Bronchus fibroblast of lung (primary cell): ENCODE measurements at places on chromosomes 2 and 18. TPM values are rescaled to one million over a fixed set of nuclear protein-coding genes. Genes with fewer than 3 reads are reported as not detected.

POU3F3 gene
- total RNA-seq: under 0.01 TPM in 1 of 2 replicates, not detected in the other

NEURL3 gene
- total RNA-seq: not detected in 2 replicates

LTBP1 gene
- total RNA-seq: 346 and 357 TPM in 2 replicates

SKOR2 gene
- not detected in 2 replicates for total RNA-seq

ACMSD gene
- not detected in 2 replicates for total RNA-seq

SCN3A gene
- 0.15 and 0.17 TPM in 2 replicates for total RNA-seq

CCBE1 gene
- 52.3 and 55.1 TPM in 2 replicates for total RNA-seq

VWC2L gene
- total RNA-seq: not detected in 2 replicates

ST6GAL2 gene
- total RNA-seq: under 0.01 TPM in 2 replicates

ANKRD36B gene
- total RNA-seq: 3.7 and 4.0 TPM in 2 replicates

CNGA3 gene
- not detected in 2 replicates for total RNA-seq

USP34 gene
- total RNA-seq: 26.0 and 37.7 TPM in 2 replicates

ITPRIPL1 gene
- total RNA-seq: 3.7 and 4.2 TPM in 2 replicates

ZNF521 gene
- 18.4 and 55.1 TPM in 2 replicates for total RNA-seq

SESTD1 gene
- 4.6 and 12.3 TPM in 2 replicates for total RNA-seq

ASXL3 gene
- 0.34 and 0.45 TPM in 2 replicates for total RNA-seq

CCDC85A gene
- 0.15 and 0.34 TPM in 2 replicates for total RNA-seq
